ENCODE measurements at places on chromosomes 16 and 17. TPM values are rescaled to one million over a fixed set of nuclear protein-coding genes. Genes with fewer than 3 reads are reported as not detected.

GRCh38 chr17:77580531-77581270 lies 377.8 kb upstream of the TNRC6C start:
- H3K4me1 ChIP-seq: peaks cover 6% of the 10 kb centered on the region
- no peak overlapping the region for H3K27ac ChIP-seq
- no peak overlapping the region for H3K4me3 ChIP-seq
- no peak for DNase-seq

DNA sequence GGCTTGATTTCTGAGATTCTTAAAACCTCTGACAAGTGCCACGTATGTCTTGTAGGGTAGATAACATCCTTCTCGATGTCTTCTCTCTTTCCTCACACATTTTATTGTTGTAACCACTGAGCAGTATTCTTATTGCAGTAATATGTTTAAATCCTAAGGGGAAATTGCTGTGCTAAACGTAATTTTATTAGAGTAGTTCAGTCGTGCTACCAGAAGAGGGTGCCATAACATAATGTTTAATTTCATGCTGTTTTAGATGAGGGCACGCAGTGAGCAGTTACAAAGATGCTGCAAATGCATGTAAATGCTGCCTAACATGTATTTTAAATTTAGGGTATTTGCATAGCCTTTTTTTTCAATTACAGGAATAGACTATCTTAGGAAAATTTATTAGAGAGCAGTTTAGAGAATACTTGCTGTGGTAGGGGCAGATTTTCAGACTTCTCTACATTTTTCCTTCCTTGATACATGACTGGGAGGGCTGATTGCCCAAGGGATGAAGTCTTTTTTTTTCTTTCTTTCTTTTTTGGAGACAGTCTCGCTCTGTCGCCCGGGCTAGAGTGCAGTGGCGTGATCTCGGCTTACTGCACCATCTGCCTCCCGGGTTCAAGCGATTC lies 51.7 kb downstream of the GAN start:
- no peaks in the 10 kb centered on the region for H3K27me3 ChIP-seq
- no peaks in the 10 kb centered on the region for H3K4me1 ChIP-seq
- no peak overlapping the region for H3K27ac ChIP-seq
- H3K4me3 ChIP-seq: no peak overlapping the region
- peaks cover 26% of the 10 kb centered on the region for H3K36me3 ChIP-seq

DNA sequence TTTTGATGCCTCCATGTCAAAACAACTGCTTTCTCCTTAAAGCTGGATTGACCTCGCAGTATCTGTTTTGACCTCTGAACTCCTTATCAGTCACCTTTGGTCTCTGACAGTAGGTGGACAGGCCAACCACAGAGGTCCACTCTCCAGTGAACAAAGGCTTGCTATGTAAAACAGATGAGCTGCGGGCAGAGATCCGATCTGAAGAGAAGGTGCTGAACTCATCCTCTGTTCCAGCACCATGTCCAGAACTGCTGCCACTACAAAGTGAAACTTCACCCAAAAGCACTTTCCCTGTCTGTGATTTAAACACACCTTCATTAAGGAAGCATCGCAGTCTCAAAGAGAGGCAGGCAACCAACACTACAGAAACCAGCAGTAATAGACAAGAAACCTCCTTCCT lies 117.3 kb upstream of the CORO6 start:
- peaks cover 49% of the 10 kb centered on the region for H3K4me1 ChIP-seq
- H3K4me3 ChIP-seq: no peak overlapping the region
- H3K27me3 ChIP-seq: no peaks in the 10 kb centered on the region
- peaks cover 7% of the 10 kb centered on the region for H3K36me3 ChIP-seq
- no peak for DNase-seq
- peak overlapping the region; percentile 67 for H3K27ac ChIP-seq

GRCh38 chr17:72587156-72587555 lies 466.3 kb downstream of the SOX9 start:
- no peak overlapping the region for H3K27ac ChIP-seq
- H3K36me3 ChIP-seq: no peaks in the 10 kb centered on the region
- H3K4me1 ChIP-seq: peaks cover 18% of the 10 kb centered on the region
- H3K4me3 ChIP-seq: no peak overlapping the region
- no peak for DNase-seq
- H3K27me3 ChIP-seq: peaks cover 31% of the 10 kb centered on the region

Gene KRTAP4-3
- not detected for total RNA-seq

Measured in activated CD8-positive, alpha-beta T cell treated with anti-CD3 and anti-CD28 coated beads for 36 hours (primary cell).